ENCODE measurements at places on chromosomes 13 and 19.

DNA sequence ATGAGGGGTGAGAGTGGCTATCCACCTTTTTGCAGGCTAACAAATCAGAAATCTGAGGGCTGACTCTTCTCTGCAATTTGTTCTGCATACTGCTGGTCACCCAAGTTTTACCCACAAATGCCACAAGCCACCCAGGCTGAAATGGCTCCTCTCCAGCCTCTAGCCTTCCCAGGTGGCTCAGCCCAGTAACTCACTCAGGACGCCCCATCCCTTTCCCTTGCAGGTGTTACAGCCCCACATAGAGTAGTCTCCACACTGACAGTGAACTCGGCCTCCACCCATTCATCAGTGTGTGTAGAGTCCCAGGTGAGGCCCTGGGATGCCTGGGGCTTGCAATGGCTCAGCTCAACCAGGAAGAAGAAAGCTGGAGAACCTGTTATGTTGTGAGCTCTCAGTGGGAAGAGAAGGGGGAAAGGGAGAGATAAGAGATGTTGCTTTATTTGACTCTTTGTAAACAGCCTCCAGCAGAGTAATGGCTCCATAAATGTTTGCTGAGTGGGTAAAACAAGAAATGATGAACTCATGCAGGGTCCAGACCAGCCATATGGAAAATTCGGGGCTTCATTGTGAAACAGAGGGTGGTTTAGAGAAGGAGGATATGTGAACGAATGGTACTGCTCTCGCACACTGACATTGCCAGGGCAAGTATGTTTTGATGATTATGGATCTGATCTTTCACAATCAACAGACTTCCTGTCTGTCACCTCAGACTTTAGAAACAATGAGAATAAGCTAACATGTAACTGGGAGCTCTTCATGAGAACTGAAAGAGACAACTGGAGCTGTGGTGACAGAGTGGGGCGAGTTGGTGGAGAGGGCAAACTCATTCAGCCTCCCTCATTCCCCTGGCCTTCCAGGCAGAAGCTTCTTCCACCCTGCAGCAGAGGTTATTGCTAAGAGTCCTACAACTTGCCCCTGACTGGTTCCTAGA, 74.2 kb upstream of the RFC3 start:
- peak; percentile 12 for DNase-seq

DNA sequence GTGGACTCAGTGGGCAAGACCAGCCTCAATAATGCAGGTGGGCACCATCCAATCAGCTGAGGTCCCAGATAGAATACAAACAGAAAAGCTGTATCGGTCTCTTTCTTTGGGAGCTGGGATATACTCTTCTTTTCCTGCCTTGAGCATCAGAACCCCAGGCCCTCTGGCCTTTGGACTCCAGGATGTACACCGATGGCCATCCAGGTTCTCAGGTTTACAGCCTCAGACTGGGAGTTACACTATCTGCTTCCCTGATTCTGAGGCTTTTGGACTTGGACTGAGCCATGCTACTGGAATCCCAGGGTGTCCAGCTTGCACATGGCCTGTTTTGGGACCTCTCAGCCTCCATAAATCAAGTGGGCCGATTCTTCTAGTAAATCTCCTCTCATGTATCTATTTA, 27.6 kb upstream of the USP12 start:
- DNase-seq, result no peak

DNA sequence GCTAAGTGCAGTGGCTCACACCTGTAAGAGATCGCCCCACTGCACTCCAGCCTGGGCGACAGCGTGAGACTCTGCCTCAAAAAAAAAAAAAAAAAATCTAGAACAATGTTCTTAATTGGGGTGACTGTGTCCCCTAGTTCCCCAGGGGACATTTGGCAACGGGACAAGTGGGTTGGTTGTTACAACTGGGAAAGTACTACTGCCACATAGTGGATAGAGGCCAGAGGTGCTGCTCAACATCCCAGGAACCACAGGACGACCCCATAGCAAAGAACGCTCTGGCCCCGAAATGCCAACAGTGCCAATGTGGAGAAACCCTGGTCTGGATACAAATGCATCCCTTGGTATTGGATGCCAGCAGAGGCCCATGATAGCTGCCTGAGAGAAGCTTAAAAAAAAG, 11.8 kb downstream of the NLRP12 start:
- DNase-seq, result no peak

DNA sequence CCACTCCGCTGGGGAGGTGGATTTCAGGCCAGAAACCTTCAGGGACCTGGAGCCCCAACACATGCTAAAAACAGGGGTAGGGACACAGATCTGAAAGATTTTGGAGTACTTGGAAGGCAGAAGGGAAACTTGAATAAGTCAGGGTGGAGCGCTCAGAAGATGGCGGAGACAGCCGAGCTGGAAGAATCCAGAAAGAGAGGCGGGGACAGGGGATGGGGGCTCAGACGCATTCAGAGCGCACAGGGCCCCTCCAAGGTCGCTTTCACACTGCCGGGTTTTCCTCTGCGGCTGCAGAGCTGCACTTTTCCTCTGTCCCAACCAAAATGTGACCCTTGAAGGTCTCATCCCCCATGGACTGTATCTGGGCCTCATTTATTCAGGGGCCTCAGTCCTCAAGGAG, 56.9 kb downstream of the ERICH4 start:
- no peak for DNase-seq

GRCh38 chr19:30686826-30687566, 314.8 kb downstream of the ZNF536 start:
- DNase-seq, result no peak

DNA sequence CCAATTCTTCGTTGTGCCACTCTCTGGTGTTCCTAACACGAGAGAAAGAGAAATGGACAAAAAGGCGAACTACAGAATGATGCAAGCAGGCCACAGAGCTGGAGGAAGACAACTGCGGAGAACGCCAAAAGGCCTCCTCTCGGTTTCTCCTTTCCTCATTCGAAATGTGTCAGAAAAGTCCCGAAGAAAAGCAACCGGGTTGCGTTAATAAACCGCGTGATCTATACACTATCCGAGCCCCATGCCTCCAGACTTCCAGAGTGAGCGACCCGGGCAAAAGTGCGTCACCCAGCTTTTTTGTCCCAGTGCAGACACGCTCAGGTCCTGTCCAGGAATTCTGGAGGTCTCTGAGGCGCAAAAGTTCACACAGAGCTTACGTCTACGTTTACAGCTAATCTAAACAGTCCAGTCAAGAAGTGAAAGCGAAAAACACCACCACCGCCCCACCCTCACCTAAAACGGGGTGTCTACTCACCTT, 413 bp downstream of the N4BP2L2 start:
- no peak for DNase-seq

DNA sequence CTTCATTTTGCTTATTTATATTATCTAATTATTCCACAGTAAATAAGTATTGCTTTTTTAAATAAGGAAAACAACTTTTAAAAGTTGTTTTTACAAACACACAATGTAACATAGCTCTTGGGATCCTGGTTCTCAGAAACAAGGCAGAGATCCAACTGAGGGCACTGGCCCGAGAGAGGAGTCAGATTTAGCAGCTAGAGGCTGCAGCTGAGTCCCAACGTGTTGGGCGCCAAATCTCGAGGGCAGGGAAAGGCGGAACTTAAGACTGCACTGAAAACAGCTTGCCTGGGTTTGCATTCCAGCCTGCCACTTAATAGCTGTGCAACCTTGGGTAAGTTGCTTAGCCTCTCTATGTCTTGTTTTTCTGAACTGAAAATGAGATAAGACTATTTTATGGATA, 16.4 kb upstream of the WASF3 start:
- DNase-seq, result no peak

GRCh38 chr19:46596008-46596407, 5.1 kb upstream of the CALM3 start:
- DNase-seq, result no peak

DNA sequence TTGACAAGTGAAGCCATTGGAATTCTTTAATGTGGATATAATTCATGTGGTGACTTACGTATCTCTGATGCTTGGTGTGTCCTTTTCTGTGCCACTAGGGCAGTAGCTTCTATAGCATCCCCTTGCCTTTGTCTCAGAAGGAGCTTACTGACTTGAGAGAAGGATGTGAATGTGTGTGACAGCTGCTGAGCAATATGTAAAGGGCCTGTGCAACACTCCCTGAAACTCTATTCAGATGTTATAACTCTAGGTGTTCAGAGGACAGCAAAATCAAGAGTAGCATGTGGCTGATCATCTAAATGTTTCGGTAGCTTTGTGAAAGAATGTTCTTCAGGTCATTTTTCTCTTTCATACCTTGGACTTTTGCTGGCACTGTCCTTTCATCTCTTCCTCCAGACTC, 189.5 kb downstream of the LMO7 start:
- no peak for DNase-seq

DNA sequence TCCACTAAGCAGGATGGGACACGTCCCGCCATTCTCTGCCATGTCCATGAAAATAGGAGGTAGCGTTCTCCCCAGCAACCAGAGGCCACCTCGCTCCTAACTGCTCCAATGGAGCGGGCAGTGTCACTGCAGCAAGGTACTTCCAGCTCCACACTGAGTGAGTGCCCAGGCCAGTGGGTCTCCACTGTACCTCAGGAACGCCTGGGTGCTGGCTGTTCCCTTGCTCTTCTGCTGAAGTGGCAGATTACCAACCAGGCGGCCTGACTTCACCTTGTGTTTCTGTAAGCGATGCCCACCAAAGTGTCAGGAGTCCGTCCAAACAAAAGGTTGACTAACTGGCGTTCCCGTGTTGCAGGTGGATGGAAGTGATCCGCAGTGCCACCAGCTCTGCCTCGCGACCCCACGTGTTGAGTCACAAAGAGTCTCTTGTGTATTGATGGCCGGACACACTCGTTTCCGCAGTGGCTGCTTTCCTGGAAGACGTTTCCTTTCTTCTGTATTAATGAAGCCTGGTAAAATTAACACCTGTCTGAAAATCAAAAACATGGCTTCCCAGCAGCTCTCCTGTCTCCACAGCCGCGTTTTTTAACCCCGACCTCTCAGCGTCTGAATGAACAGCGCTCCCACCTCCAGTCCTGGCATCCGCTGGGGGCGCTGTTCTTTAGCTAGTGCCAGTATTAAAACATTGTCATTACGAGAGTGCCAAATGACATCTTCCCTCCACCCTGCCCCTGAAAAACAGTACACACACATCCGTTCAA, 128.8 kb downstream of the STK24 start:
- DNase-seq, result peak; percentile 52

DNA sequence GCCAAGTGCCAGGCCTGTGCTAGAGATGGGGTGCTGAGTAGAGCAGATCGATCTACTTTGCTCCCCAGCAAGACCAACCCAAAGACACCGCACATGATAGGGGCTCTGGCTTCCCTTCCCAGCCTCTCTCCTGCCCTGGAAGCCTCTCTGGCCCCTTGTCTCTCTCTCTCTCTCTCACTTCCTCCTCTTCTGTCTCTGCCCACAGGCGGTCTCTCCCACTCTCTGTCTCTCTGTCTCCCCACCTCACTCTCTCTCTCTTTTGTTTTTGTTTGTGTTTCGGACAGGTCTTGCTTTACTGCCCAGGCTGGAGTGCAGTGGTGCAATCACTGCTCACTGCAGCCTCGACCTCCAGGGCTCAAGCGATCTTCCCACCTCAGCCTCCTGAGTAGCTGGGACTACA, 1.3 kb downstream of the SELENOV start:
- no peak for DNase-seq

Measured in stimulated activated CD4-positive, alpha-beta T cell treated with anti-CD3 and anti-CD28 coated beads, Interleukin-15, amount 100 ng/mL, for 24 hours (primary cell).